ENCODE measurements at places on chromosomes 2 and 18.

GRCh38 chr2:134774786-134775641, 56.2 kb upstream of the TMEM163 start:
- no peak for DNase-seq

DNA sequence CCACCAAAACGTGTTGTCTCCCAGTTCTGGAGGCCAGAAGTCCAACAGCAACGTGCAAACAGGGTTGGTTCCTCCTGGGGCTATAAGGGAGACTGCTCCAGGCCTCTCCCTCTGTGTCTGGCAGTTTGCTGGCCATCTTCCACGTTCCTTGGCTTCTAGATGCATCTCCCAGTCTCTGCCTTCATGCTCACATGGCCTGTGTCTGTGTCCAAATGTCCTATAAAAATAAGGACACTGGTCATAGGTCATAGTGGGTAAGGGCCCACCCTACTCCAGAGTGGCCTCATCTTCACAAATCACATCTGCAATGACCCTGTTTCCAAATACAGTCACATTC, 69.4 kb upstream of the TAF1B start:
- no peak for DNase-seq

DNA sequence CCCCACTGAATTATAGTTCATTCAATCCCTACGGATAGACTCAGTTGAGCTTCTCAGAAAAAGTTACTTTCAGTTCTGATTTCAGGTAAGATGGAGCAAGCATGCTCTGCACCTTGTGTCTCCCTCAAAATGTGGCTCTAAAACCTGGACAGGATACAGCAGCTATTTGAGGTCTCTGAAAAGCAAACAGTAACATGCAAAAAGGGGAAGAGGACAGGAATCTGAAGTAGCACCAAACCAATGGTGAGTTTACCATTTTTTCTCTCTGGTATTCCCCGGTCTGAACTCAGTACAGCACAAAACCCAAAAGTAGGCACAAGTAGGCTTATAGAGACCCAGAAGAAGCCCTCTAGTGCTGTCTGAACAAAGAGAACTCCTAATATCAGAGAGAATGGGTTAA, 34.1 kb downstream of the LANCL1 start:
- DNase-seq, result no peak

GRCh38 chr18:39835303-39836030, 2119.6 kb upstream of the PIK3C3 start:
- DNase-seq, result no peak

All from mesothelial cell of epicardium (in vitro differentiated cells).